ENCODE measurements at places on chromosomes 7 and 10.
A peak's percentile ranks its signal among the peaks of the same experiment; 100 is the strongest.

GRCh38 chr7:41921453-41921981 is 218.6 kb upstream of the INHBA start:
- no peak for DNase-seq

DNA sequence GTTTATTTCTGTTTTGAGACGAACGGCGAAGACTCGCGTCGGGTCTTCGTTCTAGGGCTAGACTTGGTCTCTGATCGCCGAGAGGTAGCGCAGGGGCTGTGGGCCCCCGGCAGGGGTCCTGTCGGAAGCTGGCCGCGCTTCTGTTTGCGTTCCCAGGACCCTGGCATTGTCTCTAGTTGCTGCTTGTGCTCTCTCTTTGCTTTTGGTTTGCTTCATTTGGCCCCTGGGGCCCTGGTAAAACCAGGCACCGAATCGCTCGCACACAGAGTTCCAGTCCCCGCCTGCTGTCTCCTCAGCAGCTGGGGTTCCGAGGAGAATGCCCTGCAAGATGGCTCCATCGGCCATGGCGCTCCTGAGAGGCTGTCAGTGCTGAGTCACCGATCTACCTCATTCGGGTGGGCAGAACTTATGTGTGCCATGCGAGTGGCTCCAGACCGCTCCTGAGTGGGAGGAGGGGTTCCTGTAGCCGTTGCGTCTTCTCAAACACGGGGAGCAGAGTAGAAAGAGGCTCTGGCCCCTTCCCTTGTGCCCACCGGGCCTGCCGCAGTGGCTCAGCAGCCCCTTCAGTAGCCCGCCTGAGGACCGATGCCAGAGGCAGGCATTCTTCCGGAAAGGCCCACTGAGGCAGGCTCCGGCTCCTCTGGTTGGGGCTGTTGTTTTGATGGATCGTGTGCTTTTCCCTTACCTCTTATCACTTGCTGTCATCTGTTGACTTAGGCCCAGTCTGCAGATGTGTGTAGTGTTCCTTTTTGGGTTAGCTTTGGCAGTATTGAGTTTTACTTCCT is 826 bp downstream of the CHPF2 start:
- DNase-seq = peak; percentile 85

GRCh38 chr7:123929107-123929506 is 4.1 kb downstream of the SPAM1 start:
- no peak for DNase-seq

GRCh38 chr10:120583424-120584108 is 126.5 kb downstream of the PLPP4 start:
- DNase-seq = no peak

DNA sequence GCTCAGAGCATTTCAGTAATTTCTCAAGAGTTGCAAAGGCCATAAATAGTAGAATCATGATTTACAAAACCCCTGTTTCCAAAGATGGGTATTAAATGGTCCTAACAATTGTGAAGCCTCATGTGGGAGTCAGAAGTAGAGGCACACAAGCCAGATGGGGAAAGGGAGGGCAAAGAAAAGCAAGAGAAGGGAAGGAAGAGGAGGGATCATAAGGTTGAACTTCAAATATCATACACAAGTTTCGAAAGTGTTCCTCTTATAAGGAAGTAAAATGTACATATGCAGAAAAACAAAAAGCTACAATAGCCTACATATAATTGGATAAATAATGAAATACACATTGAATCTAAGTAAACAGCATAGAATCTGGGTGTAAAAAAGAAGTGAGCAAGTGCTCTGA is 6.0 kb downstream of the LIPN start:
- no peak for DNase-seq

- DNase-seq = no peak
Measured at GRCh38 chr10:33706746-33707145, 372.3 kb upstream of the NRP1 start.

DNA sequence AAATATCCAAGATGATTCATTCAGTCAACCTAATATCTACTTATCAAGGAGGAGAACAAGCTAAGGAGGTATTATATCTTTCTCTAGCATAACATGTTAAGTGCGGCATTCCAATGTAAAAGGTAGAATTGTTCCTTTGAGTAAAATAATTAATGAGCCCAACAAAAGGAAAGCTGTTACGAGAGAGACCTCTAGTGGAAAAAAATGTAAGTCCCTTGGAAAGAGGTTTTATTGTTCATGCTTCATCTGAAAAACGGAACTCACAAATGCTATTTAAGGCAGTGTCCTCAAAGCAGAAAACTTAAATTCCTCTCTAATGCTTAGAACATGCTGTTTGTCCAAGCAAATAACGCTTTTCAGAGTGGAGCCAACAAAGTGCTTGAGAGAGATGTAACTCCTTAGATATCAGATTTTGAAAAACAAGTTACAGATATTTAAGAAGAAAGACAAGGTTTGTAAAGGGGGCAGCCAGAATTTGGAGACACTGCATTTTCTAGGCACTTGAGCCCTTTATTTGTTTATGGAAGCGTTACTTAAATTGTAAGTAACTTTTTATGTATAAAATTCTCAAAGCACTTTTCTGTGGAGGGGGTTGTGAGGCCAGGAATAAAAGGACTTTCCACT is 119.9 kb downstream of the TFEC start:
- no peak for DNase-seq

GRCh38 chr10:12960941-12961340 is 40.6 kb downstream of the CCDC3 start:
- DNase-seq = no peak

DNA sequence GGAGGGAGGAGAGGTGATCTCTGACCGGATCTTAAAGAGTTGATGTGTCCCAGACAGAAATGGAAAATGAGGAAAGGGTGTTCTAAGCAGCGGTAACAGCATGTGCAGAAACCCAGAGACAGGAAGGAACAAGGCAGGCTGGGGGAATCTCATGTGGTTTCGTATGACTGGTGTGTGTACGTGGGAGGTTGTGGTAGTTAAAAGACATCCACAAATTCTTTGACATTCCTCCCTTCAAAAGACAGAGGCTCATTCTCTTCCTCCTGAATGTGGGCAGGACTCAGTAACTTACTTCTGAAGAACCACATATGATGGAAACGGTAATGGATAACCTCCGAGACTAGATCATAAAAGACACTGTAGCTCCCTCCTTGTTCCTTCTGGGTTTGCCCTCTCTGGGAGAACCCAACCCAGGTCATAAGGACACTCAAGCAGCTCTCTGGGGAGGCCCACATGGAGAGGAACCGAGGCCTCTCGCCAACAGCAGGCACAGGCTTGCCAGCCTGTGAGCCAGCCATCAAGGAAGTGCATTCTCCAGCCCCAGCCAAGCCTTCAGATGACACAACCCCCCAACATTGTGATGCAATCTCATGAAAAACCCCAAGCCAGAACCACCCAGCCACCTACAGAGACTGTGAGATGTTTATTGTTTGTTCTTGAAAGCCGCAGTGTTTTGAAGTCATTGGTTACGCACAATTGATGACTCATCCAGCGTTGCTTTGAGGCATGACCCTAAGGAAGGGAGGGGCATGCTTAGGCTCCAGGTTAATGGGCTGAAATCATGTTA is 116.0 kb downstream of the SLIT1 start:
- DNase-seq = peak; percentile 27

- DNase-seq = no peak
Measured at GRCh38 chr7:158728911-158729645, 24.5 kb upstream of the NCAPG2 start.

DNA sequence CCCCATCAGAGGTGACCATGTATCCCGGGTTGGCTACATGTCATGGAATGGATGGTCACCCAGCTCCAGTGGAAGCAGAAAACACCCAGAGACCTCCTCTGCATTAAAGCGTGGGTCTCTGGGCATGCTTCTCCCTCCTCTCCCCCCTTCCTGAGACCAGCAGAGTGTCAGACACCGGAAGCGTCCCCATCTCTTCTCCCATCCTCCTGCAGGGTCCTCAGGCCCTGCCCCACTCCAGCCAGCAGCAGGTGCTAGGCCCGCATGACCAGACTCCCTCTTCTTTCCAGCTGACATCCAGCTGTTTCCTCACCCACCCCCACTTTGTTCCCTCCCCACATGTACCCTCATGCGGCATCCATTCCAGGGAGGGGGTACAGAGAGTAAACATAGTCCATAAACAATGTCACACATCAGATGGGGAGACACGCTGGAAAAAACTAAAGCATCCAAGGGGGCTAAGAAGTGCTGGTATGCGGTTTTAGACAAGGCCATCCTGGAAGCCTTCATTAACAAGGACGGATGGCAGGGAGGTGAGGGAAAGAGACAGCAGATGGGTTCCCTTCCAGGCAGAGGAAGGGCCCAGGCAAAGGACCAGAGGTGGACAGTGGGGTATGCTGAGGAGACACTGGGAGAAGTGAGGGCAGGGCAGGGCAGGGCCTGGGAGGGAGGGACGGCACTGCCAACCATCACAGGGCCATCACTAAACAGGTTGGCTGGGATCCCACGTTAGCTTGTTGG is 12.5 kb upstream of the SLC18A3 start:
- DNase-seq = no peak

GRCh38 chr10:86197166-86197790 is 169.3 kb downstream of the GRID1 start:
- no peak for DNase-seq

DNA sequence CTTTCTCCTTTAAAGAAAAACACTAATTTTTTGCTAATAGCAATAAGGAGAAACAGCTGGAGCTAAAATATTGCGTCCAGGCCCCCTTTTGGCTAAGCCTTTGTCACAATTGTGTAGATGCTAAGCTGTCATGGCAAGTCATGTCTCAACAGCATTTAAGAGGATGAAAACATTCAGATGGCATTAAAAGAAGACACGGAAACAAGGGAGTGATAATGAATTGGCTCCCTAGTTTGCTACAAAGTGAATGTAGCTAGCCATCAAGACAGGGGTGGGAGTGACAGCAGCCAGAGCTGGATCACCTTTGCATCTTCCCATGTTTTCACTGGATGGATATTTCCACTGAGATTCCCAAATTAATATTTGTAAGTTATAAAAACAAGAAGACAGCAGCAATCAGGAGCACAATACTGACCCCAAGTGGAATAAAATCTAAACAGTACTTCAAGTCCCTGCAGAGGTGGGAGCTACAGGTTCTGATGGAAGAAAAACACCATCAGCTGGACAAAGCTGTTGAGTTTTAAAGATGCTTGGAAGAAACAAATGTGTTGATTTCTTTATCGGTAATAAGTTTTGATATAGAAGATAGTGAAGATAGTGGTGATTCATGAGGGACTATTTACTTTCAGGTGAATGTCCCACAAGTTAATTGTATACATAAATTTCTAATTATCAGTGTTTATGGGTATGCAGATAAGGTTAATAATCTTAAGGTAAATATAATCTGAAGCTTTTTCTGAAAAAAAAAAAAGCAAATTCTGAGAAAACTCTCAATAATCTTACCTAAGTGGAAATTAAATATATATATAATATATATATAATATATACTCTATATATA is 129.4 kb downstream of the SLC16A9 start:
- no peak for DNase-seq

- DNase-seq = no peak
Measured at GRCh38 chr10:31272841-31273240, 46.2 kb upstream of the ZEB1 start.

- DNase-seq = no peak
Measured at GRCh38 chr7:101614098-101614938, 14.8 kb downstream of the MYL10 start.

DNA sequence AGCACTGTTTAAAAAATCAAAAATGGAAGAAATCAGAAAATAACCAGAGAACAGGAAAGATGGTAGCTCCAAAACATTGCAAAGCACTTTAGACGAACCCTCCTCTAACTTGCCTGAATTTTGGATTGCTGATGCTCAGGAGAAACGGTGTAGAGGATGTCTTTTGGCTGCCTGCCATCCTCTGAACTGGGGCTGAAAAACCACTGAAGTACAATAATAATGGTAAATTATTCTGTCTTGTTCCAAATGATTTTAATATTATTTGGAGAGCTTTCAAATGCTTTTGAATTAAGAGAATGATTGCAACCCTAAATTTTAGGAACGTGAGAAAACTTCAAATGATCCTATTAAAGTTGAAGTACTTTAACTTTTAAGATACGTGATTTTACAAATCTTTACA is 167.3 kb upstream of the SLC13A1 start:
- no peak for DNase-seq

DNA sequence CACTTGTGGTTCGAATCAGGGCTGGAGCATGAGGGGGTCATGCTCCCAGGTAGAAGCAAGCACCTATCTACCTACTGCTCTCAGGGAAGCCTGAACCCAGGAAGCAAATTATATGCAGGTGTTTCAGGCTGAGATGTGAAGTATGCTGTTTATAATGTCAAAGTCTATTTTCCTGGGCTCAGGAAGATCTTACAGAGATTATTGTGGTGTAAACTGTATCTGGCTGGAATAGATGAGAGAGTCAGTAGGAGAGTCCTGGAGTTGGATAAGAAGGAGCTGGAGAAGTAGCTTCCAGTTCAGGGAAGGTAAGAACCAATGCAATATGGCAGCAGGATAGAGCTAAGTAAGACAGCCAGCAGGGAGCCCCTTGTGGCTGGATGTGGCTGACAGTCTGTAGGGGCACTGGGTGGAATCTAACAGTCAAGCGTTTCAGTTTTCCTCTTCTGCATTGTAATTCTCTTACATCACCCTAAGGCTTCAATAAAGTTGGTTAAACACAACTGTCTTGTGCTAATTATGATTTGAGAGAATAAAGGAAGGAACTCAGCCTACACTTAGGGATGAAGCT is 105.9 kb upstream of the EEPD1 start:
- no peak for DNase-seq

DNA sequence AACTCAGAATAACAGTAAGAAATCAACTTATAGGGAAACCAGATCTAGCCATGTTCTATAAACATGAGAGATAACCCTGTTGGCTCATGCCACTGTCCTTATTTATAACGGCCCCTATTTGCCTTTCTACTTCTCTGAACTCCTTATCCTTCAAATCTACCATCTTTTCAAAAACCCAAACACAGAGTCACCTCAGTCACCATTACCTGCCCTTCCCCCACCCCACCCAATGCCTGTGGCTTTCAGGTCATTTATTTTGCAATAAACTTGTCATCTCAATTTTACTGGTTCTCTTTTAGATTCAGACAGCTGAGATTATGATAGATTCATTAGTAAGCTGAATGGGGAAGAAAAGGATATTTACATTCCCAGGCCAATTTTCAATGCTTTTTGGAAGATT is 53.6 kb downstream of the KMT2C start:
- DNase-seq = no peak

- DNase-seq = no peak
Measured at GRCh38 chr7:131502810-131503508, 53.5 kb downstream of the PODXL start.

- DNase-seq = no peak
Measured at GRCh38 chr10:11429439-11430052, 181.9 kb downstream of the USP6NL start.

DNA sequence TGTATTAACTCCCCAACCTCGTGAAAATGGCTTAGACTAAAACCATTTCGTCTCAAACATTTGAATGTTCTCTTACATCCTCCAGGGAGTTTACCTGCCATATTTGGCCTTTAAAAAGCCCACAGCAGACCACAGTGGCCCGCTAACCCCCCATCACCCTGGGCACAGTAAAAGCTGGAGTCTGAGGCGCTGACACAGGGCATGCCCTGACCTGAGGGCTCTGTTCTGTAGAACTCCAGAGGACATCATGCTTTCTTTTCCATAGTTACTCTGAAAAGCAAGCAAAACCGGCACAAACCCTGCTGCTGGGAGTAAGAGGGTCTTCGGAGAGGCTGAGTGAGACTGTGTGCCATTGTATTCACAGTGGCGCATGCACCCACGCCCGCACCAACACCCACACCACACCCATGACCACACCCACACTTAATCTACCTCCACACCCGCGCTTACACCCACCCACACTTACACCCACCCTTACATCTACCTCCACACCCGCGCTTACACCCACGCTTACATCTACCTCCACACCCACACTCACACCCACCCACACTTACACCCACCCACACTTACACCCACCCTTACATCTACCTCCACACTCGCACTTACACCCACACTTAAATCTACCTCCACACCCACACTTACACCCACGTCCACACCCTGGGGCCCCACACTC is 32.1 kb downstream of the LRRC27 start:
- peak; percentile 22 for DNase-seq
